ENCODE measurements at places on chromosomes 5 and 9.

GRCh38 chr9:134624137-134624591 lies 17.4 kb upstream of the COL5A1 start:
- DNase-seq, result no peak

DNA sequence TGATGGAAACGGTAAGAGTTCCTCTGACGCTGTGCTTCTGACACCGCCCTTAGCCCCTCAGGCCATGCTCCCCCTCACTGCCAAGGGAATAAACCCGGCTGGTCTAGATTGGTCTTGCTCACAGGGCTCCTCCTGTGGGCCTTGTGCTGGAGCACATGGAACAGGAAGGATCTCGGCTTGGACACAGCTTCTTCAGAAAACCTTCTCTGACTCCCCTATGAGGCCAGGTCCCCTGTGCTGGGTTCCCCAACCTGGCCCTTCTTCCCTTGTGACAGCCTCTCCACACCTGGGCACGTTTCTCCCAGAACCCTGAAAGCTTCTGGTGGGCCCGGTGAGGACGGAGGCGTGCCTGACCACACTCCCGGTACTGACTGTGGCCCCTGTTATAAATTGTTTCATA lies 8.2 kb downstream of the SPATA31E1 start:
- no peak for DNase-seq

- no peak for DNase-seq
These were observed 435.9 kb upstream of the TLE4 start for GRCh38 chr9:79135681-79136415.

DNA sequence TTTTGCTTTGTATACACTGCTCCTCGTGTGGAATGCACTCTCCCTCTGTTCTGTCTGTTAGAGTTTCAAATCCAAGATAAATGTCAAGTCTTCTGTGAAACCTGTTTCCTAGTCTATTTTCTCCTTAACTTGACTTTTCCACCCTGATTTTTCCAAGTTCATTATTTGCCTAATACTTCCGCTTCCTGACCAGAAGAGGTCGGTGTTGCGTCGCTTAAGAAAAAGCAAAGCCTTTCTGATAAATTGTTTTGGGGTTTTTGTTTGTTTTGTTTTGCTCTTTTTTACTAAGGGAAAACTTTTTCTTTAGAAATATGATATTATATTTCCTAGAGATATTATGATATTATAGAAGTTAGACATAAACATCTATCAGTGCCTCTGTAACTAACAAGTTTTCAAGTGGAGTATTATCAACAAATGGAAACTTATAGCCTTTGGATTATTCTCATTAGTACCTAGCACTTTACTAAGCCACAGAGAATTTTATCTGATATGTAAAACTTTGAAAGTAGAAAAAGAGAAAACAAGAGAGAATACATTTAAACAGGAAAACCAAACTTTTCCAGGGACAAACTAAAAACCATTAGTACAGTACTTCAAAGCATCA lies 55.8 kb downstream of the PHAX start:
- peak; percentile 3 for DNase-seq

DNA sequence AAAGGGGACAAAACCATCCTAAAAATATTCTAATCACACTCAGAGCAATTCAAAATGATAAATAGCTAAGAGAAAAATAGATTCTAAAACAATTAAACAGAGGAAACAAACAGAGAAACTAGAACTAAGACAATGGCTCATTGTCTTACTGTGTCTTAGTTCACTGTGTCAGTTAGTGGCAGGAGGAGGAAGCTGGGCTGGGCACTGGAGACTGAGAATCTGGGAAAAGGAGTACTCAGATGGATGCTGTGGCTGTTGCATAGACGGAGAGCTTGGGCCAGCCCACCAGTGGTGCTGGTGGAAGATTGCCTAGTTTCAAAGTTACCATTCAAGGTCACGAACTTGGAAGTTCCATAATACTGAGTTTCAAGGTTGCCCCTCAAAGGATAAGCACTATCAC lies 94.7 kb upstream of the IFNK start:
- no peak for DNase-seq

- no peak for DNase-seq
These were observed 8.1 kb downstream of the TTC16 start for GRCh38 chr9:127724012-127724411.

DNA sequence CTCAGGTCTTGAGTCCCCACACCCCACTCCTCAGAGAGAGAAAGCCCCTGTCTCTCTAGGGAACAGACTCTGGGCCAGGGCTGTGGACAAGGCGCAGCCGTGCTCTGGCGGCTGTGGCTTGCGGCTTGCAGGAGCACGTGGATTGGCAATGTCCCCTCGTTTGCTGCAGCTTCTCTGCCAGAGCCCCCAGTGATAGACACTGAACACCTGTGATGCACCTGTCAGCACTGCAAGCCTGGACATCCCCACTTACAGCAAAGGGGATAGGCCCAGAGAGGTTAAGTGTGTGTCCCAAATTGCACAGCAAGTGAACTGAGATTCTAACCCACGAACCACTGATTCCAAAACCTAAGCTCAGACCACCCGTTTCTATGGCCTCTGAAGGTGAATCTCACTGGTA lies 7.0 kb downstream of the GFI1B start:
- no peak for DNase-seq

DNA sequence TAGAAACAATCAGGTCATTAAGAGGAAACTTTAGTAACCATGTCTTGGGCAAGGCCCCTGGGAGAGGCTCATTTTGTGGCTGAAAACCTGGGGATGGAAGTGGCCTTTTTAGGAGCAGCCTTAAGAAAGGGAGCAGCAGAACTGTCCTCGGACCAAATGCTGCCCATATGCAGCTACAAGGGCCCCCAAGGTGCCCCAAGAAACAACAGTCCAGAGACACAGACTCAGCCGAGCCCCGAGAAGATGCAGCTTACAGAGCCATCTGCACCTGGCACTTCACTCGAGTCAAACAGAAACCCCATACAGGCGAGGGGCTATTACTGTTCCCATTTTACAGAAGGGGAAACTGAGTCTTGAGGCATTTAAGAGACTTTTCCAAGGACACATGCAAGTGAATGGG lies 58.0 kb downstream of the COL23A1 start:
- DNase-seq, result no peak

DNA sequence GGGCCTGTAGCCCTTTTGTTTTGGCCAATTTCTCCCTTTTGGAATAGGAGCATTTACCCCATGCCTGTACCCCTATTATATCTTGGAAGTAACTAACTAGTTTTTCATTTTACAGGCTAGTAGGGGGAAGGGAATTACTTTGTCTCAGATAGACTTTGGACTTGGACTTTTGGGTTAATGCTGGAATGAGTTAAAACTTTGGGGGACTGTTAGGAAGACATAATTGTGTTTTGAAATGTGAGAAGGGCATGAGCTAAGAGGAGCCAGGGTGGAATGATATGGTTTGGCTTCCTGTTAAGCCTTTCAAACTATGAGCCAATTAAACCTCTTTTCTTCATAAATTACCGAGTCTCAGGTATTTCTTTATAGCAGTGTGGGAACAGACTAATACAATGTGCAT lies 168.1 kb downstream of the FGF1 start:
- no peak for DNase-seq

GRCh38 chr9:7186175-7186574 lies 428.4 kb downstream of the KDM4C start:
- DNase-seq, result no peak

DNA sequence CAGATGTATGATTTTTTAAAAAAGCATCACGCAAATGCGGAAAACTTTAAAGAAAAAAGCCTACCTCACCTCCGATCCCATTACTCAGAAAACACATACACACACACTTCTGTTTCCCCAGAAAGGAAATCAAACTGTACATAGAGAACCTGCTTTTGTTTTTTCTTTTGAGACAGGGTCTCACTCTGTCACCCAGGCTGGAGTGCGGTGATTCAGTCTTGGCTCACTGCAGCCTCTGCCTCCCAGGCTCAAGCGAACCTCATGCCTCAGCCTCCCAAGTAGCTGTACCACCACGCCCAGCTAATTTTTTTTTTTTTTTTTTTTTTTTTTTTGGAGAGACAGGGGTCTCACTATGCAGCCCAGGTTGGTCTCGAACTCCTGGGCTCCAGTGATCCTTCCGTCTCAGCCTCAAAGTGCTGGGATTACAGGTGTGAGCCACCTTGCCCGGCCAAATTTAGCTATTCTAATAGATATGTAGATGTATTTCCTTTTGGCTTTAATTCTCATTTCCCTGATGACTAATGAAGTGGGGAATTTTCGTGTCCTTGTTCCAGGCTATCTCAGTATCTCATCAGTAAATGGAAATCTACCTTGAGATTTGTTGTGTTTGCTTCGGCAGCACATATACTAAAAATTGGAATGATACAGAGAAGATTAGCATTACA lies 25.7 kb upstream of the EEIG1 start:
- no peak for DNase-seq

- DNase-seq, result no peak
These were observed 164.4 kb upstream of the EFNA5 start for GRCh38 chr5:107835096-107835495.

DNA sequence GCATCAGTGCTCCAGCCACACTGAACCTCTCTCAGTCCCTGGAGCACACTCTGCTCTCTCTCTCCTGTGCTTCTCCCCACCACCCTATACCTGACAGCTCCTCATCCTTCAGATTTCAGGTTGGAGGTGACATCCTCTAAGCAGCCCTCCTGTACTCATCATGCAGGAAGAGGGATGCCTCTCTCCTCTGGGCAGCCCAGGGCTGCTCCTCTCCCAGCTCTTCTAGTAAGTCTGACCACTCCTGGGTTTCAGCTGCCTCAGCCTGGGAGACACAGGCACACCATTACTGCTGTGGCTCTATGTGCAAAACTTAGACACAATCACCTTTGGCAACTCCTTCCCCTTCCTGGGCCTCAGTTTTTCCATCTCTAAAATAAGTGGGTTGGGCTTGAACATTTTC lies 232.4 kb upstream of the BRINP1 start:
- no peak for DNase-seq

- DNase-seq, result no peak
These were observed 66.5 kb upstream of the MAST4 start for GRCh38 chr5:66529704-66530103.

DNA sequence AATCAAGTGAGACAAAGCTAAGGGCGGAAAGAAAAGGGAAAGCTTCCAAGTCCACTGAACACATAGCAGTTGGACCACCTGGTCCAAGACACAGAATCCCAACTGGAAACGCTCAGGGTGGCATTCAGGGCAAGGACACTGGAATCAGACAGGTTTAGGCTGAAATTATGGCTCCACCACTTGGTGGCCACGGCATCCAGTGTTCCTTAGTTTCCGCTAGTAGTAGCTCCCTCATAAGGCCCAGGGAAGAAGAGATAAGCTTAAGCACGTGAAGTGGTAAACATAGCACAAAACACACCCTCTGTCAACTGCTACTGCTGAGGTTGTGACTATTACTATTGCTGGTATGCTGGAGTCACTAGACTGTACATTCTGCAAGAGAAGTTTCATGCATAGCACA lies 209.4 kb downstream of the GLIS3 start:
- DNase-seq, result no peak

- no peak for DNase-seq
These were observed 29.2 kb downstream of the NR4A3 start for GRCh38 chr9:99850736-99851499.

- DNase-seq, result no peak
These were observed 209.8 kb downstream of the PJA2 start for GRCh38 chr5:109199799-109200620.

DNA sequence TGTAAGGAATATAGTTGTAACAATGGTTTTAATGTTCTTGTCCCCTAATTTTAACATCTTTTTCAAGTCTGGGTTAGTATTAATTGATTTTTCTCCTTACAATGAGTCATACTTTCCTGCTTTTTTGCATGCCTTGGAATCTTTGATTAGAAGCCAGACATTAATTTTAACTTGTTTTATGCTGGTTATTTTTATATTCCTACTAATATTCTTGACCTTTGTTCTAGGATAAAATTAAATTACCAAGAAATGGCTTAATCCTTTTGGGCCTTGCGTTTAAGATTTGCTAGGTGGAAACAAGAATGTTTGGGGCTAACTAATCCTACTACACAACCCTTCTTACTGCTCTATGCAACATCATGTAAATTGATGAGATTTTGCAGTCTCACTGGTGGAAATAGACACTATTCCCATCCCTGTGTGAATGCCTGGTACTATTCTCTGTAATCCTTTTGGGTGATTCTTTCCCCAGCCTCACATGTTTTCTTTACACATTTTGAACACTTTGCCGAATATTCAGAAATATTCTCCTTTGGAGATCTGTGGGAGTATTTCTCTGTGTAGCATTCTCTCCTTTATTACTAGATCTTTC lies 47.2 kb downstream of the ZCCHC7 start:
- DNase-seq, result no peak

DNA sequence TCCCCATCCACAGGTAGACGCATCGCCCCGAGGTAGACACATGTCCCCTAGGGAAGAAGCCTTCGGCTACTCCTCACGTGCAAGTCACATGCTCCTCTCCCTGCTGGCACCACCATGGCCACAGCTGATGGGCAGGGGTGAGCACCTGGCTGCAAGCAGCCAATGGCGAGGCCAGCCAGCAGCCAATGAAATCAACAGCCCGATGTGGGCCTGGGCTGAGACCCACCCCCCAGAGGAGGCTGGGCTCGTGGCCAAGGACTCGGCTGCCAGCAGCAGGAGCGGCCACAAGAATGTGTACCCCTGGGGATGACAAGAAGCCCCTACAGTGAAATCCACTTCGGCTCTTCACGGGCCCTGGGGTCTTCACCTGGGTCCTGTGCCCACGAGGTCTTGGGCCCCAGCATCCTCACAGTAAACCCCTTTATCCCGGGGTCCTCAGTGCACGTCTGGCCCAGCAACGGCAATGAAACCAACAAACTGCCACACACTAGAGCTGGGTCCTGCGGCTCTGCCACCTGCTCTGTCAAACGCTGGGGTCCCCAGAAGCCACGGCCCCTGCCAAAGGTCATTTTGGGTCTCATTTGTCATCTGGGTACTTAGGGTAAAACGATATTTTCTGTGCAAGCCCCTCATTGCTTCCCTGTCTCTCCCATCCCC lies 22.1 kb upstream of the PTGES start:
- peak; percentile 23 for DNase-seq

- no peak for DNase-seq
These were observed 23.4 kb upstream of the CREBRF start for GRCh38 chr5:173032730-173033129.

GRCh38 chr9:36928670-36929349 lies 105.3 kb downstream of the PAX5 start:
- no peak for DNase-seq

DNA sequence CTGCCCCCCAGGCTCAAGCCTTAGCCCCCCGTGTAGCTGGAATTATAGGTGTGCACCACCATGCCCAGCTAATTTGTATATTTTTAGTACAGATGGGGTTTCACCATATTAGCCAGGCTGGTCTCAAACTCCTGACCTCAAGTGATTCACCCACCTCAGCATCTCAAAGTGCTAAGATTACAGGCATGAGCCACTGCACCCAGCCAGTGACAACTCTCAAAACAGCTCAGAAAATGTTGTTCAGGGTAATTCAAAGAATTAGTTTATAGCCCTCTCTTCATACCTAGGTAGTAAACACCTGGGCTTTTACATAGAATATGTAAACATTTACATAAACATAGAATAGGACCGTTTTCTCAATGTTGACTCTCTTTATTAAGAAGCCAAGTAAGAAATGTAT lies 168.7 kb downstream of the ENC1 start:
- no peak for DNase-seq

GRCh38 chr5:90547072-90547536 lies 11.5 kb upstream of the ADGRV1 start:
- no peak for DNase-seq

GRCh38 chr5:123485275-123485674 lies 26.7 kb upstream of the CSNK1G3 start:
- DNase-seq, result no peak
